ENCODE measurements at places on chromosomes 5 and 9.

GRCh38 chr5:14236757-14237156 is 93.6 kb downstream of the TRIO start:
- DNase-seq = no peak

DNA sequence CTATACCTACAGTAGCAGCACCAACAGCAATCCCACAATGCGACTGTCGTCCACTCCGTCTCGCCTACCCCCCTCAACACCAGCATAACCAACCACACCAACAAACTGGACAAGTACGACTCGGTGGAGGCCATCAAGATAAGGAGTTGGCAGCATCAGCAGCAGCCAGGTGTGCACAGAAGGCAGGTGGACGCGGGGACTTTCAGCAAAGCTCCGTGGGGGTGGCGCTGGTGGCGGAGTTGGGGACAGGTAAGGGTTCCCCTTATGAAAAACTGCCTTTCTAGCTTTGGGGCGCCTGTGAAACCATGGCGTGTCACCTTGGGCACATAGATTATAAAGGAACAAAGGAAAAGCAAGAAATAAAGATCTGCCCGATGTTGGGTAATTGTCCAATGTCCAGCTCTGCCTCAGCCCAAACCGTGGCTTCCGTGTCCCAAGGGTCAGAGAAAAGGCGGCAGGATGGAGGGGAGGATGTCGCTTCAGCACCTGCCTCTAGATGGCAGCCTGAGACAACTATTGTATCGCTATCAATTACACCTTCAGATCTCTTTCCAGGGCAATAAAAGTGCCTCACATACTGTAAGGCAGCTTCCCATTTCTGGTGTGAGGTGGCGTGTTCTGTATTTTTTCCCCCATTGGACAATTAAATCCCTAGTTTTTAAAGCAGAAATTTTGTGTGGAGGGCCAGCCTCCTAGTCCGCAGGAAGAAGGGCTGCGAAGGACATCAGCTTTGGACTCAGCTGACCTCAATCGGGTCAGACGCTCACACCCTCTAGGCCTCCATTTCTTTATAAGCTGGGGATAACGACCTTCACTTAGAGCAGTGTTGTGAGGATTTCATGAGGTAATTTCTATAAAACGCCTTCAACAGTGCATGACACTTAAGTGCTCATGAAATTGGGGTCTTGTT is 58.8 kb downstream of the MTRR start:
- peak; percentile 80 for DNase-seq

DNA sequence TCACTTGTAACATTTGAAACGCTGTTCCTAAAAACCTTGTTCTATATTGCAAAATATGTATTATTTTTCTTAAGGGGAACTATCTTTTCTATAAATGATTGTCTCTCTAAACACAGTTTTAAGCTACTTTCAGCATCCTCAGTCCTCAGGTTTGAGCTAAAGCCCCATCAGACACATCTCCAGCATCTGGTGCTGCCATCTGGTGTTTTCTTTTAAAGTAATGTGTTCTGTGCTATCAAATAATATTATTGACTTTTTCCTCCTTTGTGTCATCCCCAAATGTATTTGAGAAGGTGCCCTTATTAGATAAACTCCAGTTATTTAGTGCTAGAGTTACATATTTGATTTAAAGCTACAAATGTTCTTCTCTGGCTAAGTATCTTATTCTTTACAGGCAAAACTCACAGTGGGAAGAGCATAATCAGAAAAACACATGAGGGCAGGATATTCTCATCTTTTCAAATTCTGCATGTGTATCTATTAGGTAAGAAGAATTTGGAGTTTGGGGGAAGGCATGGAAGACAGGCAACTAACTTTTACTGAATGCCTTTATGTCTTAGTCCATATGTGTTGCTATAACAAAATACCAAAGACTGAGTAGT is 27.5 kb downstream of the ZNF474 start:
- DNase-seq = no peak

DNA sequence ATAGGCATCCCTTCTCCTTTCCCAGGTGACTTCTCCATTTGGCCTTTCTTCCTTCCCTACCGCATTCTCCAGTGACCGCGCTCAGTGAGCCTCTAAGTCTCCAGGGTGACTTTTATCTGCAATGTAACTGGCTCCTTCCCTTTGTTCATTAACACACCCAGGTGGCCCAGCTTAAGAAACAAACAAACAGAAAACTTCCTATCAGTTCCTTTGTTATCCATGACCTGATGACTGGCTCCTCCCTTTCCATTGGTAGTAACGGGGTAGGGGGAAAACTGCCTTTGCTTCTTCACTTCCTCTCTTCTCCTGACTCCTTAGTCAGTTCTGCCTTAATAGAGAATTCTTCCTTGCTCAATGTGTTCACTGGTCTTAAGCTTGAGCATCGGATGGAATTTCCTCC is 7.0 kb upstream of the SH3GL2 start:
- no peak for DNase-seq

DNA sequence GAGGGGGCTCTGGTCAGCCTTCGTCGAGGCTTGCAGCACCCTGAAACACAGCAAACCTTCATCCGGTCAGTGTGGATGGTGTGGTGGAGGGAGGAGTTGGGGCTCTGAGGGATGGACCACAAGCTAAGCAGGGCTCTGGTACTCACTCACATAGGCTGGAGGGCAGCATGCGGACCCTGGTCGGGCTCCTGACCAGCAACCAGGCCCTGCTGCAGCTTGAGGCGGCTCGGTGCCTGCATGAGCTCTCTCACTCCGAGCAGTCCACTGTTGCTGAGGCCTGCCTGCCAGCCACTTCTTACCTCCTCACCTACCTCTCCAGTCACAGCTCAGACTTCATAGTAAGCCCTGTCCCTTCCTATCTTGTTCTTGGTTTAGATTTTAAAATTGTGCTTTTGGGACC is 2.5 kb downstream of the TMCO6 start:
- DNase-seq = no peak

DNA sequence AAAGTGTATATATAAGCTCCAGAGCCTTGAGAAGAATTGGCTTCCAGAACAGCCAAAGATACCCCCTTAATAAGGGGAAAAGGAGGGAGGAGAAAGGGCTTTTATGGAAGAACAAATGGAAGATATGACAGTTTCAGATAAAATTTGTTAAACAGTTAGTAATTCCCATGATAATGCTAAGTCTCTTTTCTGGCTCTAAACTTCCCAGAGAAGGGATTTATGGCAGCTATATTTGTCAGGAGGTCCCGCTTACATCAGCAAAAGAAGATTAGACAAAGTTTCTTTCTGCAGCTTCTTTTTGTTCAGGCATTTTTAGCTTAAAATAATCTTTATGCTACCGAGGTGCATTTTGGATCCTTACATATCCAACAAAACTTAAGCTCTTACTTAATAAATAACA is 14.3 kb upstream of the SLC36A3 start:
- DNase-seq = no peak

DNA sequence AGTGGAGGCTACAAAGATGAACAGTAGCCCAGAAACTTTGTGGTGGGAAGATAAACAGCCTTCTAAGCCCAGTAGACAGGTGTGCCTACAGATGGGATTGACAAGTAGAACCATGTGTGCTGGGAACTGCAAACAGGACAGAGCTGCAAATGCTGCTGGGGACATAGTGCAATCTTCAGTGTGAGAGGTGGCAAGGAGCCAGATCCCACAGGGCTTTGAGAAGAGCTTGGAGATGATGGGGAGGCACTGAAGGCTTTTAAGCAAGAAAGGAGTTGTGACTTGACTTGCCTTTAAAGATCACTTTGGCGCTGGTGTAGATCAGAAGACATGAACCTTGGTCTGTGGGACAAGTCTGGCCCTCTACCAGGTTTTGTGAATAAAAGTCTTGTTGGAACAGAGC is 675.2 kb downstream of the ACTL7B start:
- no peak for DNase-seq

- DNase-seq = no peak
Measured at GRCh38 chr5:90056911-90057705, 352.4 kb downstream of the CETN3 start.

- no peak for DNase-seq
Measured at GRCh38 chr9:95242613-95243012, 74.9 kb downstream of the FANCC start.

DNA sequence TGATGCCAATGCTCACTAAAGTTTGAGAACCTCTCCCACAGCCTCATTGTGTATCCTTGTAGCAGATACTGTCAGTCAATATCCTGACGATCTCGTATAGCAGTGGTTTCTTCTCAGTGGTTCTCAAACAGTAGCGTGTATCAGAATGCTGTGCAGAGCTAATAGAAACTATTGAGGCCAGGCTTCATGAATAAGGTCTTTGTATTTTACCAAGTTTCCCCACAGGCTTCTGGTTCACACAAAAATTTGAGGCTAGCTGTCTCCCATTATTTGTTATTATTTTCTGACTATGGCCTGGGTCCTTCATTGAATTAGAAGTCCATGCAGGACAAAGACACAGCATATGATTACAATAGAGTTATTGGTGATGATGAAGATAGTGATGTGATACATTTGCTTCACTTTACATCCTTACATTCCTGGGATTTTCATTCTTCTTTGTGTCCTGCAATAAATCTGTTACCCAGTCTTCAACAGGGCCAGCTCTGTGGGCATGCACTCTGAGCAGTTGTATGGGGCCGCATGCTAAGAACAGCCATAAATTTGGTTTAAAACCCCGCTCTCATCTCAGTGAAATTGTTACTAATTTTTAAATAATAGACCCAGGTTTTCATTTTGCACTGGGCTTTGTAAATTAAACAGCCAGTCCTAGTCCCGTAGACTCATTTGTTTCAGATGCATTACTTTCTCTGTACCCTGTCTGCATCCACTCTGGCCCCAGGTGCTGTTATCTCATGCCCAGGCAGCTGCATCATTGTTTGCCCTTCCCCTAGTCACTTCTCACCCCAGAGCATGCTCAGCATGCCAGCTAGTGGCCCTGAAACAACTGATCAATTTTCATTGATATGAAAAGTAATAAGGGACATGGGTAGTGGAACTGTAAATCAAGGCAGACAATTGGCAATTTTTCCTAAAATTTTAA is 199.9 kb upstream of the PIK3R1 start:
- DNase-seq = no peak

DNA sequence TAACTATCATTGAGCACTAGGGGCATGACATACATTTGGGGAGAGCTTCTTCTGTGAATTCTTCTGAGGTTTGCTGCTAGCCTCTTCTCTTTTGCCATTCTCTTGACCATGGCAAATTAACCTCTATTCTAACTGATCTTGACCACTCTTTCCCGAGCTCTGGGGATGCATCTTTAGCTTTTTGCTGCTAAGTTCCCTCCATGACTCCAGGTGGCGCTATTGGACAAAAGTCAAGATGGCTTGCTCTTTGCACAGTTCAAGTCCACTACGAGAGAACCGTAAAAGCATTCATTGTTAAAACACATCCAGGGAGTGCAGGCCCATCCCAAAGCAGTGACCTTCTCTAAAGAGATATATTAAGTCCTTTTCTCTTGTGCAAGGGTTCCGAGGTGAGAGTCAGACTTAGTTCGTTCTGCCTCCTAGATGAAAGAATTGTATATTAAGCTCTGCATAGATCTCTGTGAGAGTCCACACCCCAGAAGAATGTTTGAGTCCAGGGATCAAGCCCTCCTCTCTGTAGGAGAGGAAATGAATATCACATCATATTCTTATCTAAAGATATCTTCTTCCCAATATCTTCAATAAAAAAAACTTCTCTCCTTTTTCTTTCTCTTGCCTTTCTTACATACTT is 1152.9 kb upstream of the CDH6 start:
- no peak for DNase-seq

GRCh38 chr5:169051351-169051750 is 249.6 kb downstream of the SLIT3 start:
- no peak for DNase-seq

DNA sequence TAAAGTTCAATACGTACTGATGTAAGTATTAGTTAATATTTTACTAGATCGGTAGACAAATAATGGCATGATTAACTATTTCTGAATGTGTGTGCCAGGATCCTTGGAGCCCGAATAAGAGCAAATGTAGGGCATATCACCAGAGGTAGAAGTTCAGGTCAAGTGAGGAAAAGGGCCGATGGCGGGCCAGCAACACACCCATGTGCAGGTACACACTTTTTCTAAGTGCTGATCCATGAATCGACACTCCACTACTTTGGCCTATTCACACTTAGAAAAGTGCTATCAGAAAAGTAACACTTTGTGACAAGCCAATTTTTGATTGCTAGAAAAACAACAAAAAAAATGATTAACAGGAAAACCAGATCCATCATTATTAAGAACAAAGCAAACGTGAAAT is 150.3 kb downstream of the AUH start:
- no peak for DNase-seq

DNA sequence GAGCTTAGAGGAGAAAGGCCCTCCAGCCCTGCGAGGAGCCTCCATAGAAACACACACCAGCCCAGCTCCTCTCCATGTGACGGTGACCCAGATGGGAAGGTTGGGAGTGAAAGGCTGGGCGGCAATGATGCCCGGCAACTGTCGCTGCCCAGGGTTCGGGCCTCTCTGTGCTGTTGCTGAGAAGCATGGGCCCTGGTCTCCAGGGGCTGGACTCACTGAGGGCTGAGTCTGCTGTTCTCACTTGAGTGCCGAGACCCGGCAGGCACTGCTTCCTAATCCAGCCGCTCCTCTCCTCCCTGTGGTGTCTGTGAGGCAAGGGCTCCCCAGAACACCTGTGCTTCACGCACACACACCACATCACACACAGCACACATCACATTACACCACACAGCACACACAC is 493.6 kb downstream of the GADD45G start:
- DNase-seq = no peak
